HCEC 1CT (cell line): ENCODE measurements at places on chromosomes 11 and 22.
A peak's percentile ranks its signal among the peaks of the same experiment; 100 is the strongest.

DNA sequence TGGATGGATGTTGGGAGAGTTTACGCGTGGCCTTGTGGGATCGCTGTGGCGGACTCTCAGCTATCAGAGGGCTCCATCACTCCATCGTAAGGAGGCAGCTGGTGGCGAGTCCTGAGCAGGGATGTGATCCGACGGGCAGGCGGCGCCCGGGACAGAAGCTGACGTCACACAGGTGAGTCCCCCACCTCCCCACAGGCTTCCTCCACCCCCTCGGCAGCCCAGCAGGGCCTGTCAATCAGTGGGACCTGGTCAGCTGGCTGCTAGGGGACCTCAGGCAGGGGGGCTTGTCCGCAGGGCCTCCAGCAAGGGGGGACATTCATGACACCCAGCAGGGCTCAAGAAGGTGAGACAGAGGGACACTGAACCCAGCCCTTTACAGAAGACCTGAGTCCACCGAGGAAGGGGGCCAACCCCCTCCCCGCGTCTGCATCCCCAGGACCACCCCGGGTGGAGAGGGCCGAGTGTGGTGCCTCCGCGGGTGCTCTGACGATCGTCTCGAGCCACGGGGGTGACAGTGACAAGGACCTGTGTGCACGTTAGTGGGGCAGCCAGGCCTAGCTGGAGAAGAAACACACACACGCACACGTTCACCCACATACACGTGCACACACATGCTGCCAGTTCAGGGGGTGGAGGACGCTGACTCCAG lies 7.1 kb downstream of the HRAS start:
- DNase-seq: no peak

GRCh38 chr22:46739094-46739870 lies 1.2 kb upstream of the CERK start:
- peak; percentile 49 for DNase-seq

DNA sequence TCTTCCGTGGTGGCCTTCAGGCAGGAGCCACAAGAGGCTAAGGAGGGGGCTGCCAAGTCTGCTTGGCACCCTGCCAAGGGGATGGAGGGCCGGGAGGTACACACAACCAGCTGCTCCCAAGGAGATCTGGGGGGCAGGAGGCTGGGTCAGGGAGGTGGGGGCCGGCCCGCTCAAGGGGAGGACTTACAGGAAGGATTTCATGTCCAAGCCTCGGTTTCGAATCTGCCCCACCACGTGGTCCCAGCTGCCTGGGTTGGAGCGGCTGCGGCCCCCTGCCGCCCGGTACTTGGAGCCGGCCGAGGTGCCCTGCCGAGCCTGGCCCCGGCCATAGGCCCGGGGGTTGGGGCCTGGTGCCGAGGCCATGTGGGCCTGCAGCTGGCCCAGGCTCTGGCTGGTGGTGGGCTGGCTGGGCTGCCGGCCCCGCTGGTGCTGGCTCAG lies 33.5 kb downstream of the LRRC10B start:
- no peak for DNase-seq

GRCh38 chr11:8221046-8221723 lies 42.5 kb downstream of the LMO1 start:
- no peak for DNase-seq

DNA sequence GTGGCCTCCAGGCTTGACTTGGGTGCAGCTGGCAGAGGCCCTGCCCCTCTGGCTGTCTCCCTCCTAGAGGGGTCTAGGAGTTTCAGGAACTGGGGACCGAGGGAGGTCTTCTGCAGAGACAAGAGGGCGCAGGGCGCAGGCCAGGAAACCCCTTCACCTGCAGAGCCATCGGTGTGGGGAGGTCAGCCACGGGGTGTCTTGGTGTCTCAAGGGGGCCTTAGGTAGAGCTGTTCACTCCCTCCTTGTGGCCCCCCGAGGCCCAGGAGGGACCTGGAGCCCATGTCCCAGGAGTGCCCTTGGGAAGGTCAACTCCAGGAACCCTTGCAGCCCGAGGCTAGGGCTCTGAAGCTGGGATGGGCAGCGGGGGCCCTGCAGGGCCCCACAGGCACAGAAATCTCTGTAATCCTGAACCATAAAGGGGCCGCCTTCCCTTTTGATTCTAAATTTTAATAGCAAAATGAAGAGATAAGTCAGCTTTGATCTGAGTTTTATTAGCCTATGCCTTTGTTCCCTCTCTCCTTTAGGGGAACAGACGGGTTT lies 31.4 kb upstream of the TH start:
- DNase-seq: no peak

GRCh38 chr22:37267661-37268413 lies 14.5 kb upstream of the CYTH4 start:
- DNase-seq: no peak

- no peak for DNase-seq
Observed at GRCh38 chr11:28965819-28966218, 857.6 kb downstream of the METTL15 start.

DNA sequence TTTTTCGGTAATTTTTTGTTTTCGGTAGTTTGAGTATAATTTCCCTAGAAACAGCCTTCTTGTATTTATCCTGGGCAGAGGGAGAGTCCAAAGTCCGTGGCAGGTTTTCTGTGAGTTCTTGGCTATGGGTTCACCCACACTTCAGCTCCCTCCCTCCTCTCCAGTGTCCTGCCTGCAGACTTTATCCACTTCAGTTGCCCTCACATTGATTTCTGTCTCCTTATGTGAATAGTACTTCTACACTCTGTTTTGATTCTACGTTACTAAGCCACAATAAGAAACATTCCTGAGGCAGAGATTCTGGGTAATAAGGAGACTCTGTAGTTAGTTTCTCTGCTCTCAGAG lies 868.6 kb downstream of the METTL15 start:
- no peak for DNase-seq
